ENCODE measurements at places on chromosomes 12 and 14. TPM values are rescaled to one million over a fixed set of nuclear protein-coding genes. Genes with fewer than 3 reads are reported as not detected.

The ANO4 gene
- polyA plus RNA-seq: 2.7 TPM

DNA sequence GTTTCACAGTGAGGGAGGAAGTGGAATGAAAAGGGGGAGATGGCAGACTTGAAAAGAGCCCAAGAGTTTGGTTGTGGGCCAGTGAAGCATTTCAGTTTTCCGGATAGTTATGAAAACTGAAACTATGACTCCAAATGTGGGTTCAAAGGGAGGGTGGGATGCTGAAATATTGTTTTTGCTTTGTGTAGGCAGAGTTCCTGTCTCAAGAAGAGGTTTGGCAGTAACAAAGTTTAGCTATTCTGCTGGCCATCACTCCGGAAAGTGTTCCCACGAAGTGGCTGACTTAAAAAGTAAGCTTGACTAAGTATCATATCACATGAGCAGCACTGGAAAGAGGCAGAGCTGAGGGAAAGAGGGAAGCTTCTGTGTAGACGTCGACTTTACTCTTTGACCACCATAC, 85.2 kb downstream of the CAND1 start:
- DNase-seq: no peak

DNA sequence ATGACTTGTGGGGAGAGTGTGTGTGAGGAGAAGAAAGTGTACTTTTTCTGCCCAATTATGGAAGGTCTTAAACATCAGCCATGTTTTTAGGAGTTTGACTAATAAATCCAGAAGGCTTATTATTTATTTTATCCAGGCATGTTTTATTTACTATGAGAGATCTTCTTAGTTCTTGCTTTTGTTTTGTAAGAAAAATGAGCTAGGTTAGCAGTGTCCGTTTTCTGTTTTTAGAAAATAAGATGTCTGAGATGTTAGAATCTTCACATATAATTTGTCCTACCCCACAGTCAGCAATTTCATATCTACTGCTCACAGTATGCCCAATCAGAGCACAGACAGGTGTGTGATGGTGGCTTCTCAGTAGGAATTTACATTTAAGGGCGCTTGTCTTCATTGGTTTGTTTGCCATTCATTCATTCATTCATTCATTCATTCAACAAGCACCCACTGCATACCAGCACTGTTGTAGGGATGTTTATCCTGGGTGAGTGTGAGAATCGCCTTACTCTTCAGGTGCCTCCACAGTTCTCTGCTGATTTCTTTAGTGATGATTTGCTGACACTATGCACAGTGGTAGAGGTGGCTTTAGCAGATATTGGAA, 83.2 kb downstream of the CRADD start:
- DNase-seq: no peak

GRCh38 chr12:52534482-52534881, 14.3 kb upstream of the KRT5 start:
- DNase-seq: no peak

- DNase-seq: peak; percentile 17
Observed at GRCh38 chr12:40446385-40446784, 221.6 kb downstream of the LRRK2 start.

DNA sequence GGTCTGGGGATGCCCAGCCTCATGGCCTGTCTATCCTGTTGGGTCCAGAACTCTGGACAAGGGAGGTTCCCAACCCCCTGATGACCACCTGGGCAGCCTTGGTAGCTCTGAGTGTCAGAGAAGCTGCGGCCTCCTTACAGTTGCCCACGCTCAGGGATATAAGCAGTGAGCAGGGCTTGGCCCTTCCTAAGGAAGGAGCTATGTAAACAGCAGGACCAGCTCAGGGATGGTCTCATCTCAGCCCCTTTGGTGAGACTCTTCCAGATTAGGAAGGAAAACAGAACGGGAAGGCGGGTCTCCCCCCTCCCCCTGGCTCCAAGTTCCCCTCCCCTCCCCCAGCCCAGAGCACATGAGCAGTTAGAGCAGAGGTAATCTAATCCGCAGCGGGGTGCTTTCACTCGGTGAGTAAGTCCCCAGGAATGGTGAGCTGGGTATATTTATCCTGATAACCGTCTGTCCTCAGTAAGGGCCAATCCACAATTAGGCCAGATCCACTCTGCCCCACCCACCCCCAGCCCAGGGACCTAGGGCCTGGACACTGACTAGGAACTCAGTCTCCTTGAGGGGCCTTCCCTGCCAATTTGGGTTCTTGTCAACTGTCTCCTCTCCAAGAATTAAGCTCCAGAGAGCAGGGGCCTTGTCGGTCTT, 29.5 kb upstream of the RPLP0 start:
- DNase-seq: peak; percentile 81

DNA sequence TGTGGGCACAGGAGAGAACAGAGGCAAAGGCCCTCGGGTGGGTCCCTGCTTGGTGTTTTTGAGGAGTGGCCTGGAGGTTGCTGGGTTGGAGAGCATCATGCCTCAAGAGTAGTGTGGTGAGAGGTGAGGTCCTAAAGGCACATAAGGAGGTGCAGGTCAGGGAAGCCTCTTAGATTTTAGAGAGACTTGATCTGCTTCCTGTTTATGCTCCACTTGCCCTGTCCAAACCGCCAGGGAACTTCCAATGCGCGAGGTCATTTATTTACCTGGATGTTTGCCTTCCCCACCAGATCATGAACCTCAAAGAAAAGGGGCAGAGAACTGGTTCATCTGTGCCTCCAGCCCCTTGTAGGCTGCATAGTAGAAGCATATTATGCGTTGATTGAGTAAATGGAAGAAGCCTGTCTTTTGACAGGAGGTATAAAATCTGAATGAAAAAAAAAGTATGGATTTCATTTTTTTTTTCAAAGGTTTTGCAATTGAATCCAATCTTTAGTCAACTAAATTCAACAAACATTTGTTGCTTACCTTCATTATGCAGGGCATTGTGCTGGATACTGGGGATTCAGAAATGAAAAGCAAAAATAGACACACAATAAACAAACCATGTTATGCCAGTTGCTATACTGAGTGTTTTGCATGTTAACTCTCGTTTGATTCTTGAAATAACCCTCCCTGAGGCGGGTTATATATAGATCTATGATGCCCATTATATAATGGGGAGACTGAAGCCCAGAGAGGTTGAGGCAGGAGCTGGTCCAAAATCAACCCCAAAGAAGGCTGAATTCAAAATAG, 485.2 kb downstream of the VRK1 start:
- no peak for DNase-seq

- no peak for DNase-seq
Observed at GRCh38 chr12:119885549-119885948, 8.4 kb upstream of the CIT start.

The RDH16 gene
- 0.06 TPM for polyA plus RNA-seq

DNA sequence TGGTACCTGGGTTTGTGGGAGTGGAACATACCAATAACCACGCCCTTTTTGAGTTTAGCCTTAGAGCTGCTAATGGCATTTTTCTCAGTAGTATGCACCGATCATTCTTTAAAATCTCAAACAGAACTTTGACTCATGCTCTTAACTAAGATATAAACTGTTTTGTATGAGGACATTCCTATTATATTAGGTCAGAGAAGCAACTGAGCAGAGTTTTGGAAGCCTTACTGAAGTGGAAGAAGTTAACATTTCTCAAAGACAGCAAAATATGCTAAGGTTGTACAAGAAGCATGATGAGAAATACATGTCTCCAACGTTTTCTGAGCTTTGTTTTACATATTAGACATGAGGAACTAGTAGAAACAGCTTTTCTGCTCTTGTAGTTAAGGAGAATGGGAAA, 819.2 kb downstream of the FSCB start:
- peak; percentile 21 for DNase-seq

DNA sequence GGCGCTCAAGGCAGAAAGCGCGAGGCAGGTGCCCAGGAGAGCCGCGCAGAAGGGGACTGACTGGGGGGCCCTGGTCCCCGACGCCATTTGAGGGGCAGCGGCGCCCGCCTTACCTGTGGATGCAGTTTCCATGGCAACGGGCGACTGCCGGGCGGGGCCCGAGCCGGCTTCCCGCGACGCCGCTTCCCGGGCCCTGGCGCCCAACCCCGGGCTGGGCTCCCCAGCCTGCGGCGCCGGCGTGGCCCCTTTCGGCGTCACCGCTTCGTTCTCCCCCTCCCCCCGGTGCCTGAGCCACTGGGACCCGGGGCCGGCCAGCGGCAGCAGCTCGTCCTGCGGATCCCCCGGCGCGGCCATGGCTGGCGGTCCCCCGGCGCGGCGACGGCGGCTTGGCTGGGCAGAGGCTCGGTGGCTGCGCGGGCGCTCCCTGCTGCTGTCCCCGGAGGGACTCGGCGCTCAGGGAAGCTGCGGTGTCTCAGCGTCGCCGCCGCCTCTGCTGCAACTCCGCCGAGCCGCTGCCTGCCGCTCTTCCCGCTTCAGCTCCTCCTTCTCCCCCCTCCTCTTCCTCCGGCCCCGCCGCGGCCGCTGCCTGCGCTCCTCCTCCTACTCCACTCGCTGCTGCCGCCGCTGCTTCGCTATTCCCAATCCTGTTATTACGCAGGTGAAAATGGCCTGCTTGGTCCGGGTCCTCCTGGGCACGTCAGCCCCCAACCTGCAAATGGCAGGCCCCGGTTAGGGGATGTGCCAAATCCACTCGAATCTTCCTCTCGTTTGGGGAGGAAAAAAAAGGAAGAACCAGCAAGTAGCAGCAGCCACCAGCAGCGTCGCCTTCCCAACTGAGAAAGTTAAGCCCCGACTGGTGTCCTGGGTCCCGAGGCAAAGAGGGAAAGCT, at the start of gene RTN1:
TSS of gene RTN1 (minus strand) at position 500 of the 889 bp plus-strand sequence. CDS start at position 354, 146 bp downstream.
- peak; percentile 30 for DNase-seq

DNA sequence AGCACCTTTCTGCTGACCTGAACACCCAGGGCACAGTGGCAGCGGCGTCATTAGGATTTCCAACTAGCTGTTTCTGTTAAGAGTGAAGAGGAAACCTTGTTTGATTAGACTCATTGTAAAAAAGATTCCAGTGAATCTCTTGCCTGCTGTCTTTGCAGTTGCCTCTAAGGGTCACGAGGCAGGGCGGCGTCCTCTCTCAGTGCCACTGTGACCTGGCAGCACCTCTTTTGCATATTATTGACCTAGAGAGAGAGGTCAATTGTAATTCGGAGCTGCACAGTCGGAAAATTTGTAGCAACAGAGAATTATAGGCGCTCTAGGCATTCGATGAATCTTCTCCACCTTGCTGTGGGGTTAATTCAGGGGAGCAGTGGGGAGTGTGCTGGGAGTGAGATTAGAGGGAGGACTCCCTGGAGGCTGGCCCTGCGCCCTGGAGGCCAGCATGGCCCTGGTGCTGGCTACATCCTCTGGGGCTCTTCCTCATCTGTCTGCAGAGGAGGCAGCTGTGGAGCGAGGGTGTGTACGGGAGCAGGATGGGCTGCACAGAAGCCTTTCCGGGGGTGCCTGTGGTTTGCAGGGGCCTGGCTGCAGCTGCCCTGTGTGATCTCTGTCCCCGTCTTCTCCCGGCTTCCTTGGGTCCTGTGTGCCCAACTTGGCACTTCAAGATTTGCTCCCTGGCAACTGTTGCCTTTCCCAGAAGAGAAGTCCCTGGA, 14.3 kb downstream of the PACS2 start:
- no peak for DNase-seq

The HEBP1 gene
- polyA plus RNA-seq: 26.4 TPM

The CATSPERB gene
- 0.11 TPM for polyA plus RNA-seq

All from mammary epithelial cell (primary cell).